Cerebellar nuclear complex (tissue), 1 donor: ENCODE measurements at places on chromosomes 4 and X.
A peak's percentile ranks its signal among the peaks of the same experiment; 100 is the strongest.

DNA sequence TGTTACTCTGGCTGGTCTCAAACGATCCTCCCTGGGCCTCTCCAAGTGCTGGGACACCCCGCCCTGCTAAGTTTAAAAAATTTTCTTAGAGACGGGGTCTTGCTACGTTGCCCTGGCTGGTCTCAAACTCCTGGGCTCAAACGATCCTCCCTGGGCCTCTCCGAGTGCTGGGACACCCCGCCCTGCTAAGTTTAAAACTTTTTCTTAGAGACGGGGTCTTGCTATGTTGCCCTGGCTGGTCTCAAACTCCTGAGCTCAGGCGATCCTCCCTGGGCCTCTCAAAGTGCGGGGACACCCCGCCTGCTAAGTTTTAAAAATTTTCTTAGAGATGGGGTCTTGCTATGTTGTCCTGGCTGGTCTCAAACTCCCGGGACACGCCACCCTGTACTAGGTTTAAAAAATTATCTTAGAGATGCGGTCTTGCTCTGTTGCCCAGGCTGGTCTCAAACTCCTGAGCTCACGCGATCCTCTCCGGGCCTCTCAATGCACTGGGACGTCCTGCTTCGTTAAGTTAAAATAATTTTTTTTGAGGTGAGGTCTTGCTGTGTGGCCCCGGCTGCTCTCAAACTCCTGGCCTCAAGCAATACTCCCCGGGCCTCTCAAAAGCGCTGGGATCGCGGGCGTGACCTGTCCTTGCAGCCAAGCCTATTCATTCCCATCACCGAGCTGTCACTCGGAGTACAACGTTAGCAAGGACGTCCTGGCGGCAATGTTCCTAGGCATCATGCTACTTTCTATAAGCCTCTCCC is 1.1 kb downstream of the SLC25A6 start:
- no peak for DNase-seq

- no peak for DNase-seq
Measured at GRCh38 chr4:30901461-30902451, 181.6 kb downstream of the PCDH7 start.

- DNase-seq: no peak
Measured at GRCh38 chr4:155473420-155474095, 96.8 kb upstream of the MAP9 start.

- no peak for DNase-seq
Measured at GRCh38 chr4:10437735-10438134, 19.5 kb downstream of the ZNF518B start.

DNA sequence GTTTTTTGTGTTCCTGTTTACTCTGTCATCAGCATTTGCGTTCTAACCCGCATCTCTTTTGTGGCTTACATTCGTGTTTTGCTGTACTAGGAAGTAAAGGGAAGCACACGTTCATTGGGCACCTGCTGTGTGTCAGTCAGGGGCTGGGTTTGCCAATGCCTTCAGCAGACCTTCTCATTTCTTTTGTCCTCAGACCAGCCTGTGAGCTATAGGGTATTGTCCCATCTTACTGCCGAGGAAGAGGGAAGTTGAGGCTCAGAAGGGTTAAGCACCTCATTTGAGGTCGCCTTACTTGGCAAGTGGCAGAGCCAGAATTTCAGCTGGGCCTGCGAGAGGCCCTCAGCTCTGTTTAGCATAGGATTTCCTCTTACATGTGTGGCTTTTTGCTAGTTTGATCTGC is 8.7 kb downstream of the TBC1D14 start:
- no peak for DNase-seq

GRCh38 chr4:147942729-147943128 is 210.8 kb downstream of the ARHGAP10 start:
- DNase-seq: no peak

GRCh38 chrX:155874571-155875244 is 6.4 kb upstream of the VAMP7 start:
- DNase-seq: no peak

DNA sequence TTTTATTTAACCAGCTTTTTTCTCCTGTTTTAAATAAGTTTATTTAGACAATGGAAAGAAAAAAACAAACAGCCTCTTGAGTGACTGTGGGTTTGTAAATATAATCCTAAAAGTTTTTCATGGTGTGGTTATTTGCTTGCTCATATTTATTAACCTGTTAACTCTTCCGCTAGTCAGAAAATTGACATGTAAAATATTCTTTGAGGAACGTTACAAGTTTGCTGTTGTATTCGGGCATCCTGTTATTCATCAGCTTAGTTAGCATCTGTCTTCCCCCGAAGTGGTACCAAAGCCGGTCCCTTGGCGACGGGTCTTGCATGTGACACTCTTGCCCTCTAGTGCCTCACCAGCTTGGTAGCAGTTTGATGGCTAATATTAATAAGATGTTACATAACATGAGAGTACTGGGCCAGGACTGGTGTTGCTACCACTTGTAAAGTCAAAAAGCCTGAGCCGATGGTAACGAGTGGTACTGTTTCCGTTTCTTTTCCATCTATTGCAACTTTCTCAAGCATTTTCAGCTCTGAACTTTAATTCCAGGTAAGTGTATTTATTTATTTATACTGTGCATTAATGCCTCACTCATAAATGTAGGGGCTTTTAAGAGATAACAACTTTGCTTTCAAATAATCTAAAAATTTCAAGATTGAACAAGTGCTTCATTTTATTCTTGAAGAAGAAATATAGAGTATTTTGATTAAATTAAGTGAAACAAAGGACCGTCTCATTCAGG is at the start of gene NDST3:
Gene NDST3 (plus strand): TSS at position 434 of the 733 bp plus-strand sequence. CDS start 19,425 bp downstream, outside the sequence.
- DNase-seq: peak; percentile 88

DNA sequence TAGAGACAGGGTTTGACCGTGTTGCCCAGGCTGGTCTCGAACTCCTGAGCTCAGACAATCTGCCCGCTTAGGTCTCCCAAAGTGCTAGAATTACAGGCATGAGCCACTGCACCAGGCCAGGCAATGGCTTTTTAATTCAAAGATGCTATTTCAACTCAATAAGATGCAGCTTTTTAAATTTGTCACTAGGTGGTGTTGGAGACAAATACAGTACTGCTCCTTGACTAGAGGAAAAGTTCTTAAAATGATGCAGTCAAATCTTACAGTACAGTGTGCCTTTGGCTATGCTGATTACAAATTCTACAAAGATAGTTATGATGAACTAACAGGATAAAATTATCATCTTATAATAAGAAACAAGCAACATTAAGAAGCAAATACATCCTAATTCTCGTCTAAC is 441.1 kb downstream of the KCNIP4 start:
- no peak for DNase-seq
